ENCODE measurements at places on chromosomes 1 and 21. TPM values are rescaled to one million over a fixed set of nuclear protein-coding genes. Genes with fewer than 3 reads are reported as not detected.
A peak's percentile ranks its signal among the peaks of the same experiment; 100 is the strongest.

GRCh38 chr1:247409869-247410544, 6.0 kb upstream of the NLRP3 start:
- ATAC-seq = no peak

GRCh38 chr1:89737985-89738510, 82.8 kb upstream of the LRRC8D start:
- no peak for ATAC-seq

- no peak for ATAC-seq
Observed at GRCh38 chr1:180498594-180498993, 3.8 kb downstream of the ACBD6 start.

DNA sequence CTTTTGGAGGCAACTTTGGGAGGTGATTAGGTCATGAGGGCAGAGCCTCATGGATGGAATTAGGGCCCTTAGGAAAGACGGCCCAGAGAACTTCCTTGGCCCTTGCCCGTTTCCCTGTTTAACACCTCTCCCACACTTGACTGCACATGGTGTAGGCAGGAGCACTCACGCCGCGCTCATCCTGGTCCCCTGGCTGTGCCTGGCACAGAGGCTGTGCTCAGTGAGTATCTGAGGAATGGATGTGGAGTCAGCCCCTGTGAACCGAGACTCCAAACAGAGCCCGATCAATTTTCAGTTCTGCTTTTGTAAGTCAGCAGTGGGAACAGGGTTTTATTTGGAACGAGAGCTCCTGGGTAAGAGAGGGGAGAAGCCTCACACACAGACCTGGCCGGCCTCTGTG, 29.8 kb upstream of the ETV3 start:
- ATAC-seq = no peak

DNA sequence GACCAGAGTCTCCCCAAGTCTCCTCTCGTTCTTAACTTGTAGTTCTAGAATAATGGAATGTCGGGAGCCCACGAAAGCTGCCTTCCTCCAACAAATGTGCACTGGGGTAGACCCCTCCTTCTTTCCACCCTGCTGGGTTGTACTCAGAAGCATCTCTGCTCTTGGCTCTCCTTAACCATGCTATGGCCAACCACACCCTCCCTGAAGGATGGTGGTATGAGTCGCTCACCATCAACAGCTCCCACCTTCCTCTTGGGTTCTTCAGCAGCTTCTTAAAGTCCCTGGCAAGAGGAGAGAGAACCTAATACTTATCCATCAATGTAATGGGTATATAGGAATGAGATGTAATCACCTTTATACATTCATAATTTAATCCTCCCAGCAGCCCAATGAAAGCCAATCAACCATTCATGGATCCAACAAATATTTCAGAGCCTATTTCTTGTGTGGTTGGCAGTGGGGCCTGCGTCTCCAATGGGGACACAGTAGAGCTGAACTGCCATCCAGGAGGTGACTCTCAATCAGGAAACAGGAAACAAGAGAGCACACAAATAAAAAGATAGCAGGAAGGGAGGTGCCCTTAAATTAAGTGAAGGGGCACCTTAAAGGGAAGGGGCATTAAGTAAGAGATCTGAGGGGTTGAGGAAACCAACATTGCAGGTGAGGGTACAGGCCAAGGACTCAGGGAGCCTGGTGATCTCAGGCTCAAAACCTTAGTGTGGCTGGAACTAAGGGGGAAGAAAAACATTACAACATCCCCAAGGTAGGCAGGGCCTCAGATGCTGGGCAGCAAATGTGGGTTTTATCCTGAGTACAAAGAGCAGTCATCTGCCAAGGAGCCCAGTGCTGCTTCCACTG, 64.4 kb upstream of the ETS2 start:
- ATAC-seq = no peak

- no peak for ATAC-seq
Observed at GRCh38 chr21:32994305-32994704, 31.4 kb upstream of the OLIG2 start.

- ATAC-seq = no peak
Observed at GRCh38 chr1:53138991-53139884, 3.2 kb downstream of the SLC1A7 start.

GRCh38 chr1:160675641-160676410, 29.0 kb upstream of the SLAMF1 start:
- ATAC-seq = no peak

DNA sequence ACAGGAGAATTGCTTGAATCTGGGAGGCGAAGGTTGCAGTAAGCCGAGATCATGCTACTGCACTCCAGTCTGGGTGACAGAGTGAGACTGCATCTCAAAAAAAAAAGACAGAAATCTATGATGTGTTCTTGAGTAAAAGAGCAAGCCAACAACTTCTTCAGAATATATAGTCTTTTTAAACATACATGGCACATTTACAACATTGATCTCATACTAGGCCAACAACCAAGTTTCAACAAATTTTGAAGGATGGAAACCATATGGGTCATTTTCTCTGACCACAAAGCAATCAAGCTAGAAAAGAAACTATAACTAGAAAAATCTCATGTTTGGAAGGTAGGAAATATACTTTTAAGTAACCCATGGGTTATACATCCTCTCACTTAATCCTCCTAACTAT, 38.3 kb downstream of the PAFAH2 start:
- no peak for ATAC-seq

DNA sequence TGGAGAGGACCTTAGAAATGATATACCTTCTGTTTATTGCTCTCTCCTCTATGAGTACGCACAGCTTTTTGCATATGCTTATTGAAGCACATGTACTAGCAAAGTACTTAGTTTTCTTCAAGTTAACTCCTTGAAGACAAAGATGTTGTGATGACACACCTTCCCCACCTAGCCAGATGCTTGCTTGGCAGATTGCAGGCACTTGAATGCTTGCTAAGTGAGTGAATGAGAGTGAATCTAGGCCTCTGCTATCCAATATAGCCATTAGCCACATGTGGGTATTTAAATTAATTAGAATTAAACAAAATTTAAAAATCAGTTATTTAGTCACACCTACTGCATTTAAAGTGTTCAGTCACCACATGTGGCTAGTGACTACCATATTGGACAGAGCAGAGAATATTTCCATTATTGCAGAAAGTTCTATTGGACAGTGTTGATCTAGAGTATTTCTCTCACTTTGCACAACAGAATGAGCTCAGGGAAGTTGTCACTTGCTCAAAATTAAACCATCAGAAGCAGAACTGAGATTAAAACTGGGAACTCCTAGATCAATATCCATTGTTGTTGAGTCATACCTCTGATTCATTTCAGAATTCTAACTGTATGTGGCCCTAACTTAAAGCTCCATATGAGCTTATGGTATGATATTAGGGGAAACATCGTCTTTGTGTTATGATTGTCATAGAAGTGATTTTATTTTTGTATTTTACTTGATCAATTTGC, 8.6 kb upstream of the EEIG2 start:
- no peak for ATAC-seq

- ATAC-seq = no peak
Observed at GRCh38 chr1:99811747-99812146, 38.4 kb upstream of the AGL start.

DNA sequence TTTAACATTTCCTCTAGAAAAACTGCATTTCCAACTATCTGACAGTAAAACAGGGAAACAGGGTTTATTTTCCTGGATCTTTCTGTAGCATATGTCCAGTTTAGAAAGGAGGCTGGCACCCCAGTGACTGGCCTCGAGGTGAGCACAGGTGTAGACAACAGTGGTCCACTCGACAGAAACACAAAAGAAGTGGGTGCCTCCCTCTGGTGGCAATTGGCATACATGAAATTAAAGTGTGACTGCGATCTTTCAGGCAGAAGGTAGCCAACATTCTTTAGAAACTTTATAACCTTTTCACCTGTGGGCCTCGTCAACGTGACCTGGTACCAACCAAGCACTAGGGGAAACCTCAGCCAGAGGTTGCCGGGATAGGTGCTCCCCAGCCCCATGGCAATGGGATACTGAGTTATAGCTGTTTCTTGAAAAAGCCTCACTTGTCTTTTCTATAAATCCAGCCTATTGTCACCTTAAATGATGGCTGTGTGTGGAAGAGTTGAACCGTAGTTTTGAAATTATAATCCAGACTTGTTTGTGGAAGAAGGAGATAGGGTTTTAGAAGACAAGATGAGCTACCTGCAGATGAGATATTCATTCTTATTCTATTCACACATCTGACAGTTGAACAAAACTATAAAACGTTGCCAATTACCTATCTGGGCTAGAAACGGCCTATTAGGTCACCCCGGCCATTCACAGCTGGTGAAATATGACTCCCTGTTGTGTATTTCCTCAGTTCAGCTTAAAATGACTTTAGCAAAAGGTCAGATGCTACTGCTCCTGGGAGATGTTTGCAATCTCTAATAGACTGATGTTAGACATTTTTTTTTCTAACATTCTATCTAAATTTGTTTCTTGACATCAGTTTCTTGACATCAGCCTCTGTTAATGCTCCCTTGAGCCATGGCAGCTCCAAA, 44.3 kb downstream of the PCP4 start:
- no peak for ATAC-seq

DNA sequence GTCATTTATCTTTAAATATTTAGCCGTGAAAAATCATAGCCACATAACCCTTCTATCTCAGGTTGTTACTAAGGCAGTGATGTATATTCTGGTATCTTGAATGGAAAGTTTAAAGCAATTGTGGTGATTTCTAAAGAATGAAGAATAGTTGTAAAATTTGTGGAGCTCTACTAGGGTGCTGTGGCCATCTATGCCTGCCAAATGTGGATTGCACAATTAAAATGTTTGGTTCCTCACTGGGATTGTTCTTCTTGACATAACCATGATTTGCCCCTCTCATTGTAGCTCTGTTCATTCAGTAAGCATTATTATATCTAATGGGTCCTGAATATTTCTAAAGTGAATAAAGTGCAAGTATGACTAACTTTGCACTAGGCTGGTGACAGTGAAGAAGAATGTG, 50.1 kb downstream of the AK4 start:
- peak; percentile 36 for ATAC-seq

DNA sequence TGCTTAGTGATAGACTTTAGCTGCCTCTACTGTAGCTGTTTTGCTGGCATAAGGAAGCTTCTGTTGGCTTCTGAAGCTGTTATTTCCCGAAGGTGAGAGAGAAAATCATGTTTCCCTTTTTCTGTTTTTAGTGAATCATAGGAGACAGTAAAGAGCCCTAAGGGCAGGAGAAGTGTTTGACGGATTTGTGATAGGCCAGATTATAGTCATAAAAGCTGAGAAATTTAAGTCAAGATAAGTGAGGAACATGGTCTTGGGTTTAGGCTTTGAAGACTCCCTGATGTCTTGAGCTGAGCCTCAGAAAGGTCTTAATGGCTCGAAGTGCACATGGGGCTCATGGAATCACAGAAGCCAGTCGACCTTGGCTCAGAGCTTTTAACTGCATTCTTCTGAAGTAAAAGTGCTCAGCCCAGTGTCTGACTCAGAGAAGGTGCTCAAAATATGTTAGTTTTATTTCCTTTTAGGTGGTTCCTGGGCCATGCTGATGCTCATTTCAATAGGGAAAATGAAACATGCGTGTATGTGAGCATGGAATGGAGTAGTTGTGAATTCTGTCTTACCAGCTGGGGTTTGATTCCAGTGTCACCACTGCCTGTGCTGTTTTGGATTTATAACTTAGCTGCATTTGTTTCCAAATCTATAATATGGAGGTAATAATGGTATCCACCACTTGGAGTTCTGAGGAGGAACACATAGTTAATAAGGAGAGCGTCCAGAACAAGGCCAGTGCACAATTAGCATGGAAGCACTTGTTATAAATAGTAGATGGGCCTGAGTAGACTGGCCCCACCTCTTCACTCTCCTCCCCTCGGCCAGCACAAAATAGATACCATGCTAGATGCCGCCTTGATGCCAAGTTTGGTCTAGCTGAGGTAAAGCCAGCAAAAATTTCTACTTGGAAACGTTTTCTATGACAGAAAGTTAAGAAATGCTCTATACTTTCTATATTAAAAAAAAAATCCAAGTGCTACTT, 99.2 kb downstream of the C1orf21 start:
- no peak for ATAC-seq

GRCh38 chr21:44617071-44617501, 5.2 kb downstream of the KRTAP10-8 start:
- no peak for ATAC-seq

GRCh38 chr1:9872430-9873165, 37.5 kb downstream of the CTNNBIP1 start:
- ATAC-seq = no peak

The GJA8 gene
- not detected for total RNA-seq

The KRTAP12-1 gene
- total RNA-seq = not detected

The GUCA2A gene
- total RNA-seq = not detected

The NR1I3 gene
- not detected for total RNA-seq

The GPR153 gene
- 6.7 TPM for total RNA-seq

The GPR3 gene
- total RNA-seq = not detected

The TNFSF18 gene
- 0.23 TPM for total RNA-seq

The CD34 gene
- total RNA-seq = 70.9 TPM

The PDC gene
- not detected for total RNA-seq

The SERPINC1 gene
- total RNA-seq = not detected

Measured in gastroesophageal sphincter (tissue), 4 donors.